ENCODE measurements at places on chromosomes 12 and 14.

GRCh38 chr14:101191721-101192660 lies 288.5 kb upstream of the RTL1 start:
- peak; percentile 52 for DNase-seq
- peaks cover 4% of the 10 kb centered on the region for H3K27me3 ChIP-seq
- H3K4me3 ChIP-seq: no peak overlapping the region
- H3K36me3 ChIP-seq: no peaks in the 10 kb centered on the region

- peak overlapping the region; percentile 88 for H3K27ac ChIP-seq
- peaks cover 68% of the 10 kb centered on the region for H3K4me1 ChIP-seq
- no peak for DNase-seq
- peak overlapping the region; percentile 69 for H3K4me3 ChIP-seq
- H3K36me3 ChIP-seq: peaks cover 9% of the 10 kb centered on the region
These were observed 53.6 kb upstream of the SRSF5 start for GRCh38 chr14:69713209-69713781.

- H3K36me3 ChIP-seq: peaks cover 3% of the 10 kb centered on the region
- H3K4me3 ChIP-seq: no peak overlapping the region
- DNase-seq: peak; percentile 51
These were observed 92.2 kb downstream of the PIWIL1 start for GRCh38 chr12:130429656-130430505.

- no peaks in the 10 kb centered on the region for H3K36me3 ChIP-seq
- H3K4me1 ChIP-seq: no peaks in the 10 kb centered on the region
- no peak overlapping the region for H3K4me3 ChIP-seq
- peaks cover 12% of the 10 kb centered on the region for H3K27me3 ChIP-seq
These were observed 400.0 kb downstream of the TMEM132D start for GRCh38 chr12:129503802-129504201.

DNA sequence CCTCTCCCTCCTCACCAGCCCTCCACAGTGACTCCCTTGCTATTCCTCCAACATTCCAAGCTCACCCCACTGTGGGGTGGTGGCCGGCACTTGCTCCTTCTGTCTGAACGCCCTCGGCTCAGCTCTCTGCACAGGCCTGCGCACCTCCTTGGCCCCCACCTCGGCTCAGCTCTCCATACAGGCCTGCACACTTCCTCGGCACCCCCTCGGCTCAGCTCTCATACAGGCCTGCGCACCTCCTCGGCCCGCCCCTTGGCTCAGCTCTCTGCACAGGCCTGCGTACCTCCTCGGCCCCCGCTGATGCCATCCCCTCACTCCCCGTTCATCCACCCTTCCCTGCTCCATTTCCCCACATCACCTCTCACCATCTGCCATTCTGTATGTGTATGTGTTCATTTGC lies 332.7 kb upstream of the FKBP4 start:
- no peaks in the 10 kb centered on the region for H3K4me1 ChIP-seq
- H3K27me3 ChIP-seq: peaks cover 16% of the 10 kb centered on the region
- no peak for DNase-seq
- H3K27ac ChIP-seq: no peak overlapping the region

GRCh38 chr12:30877105-30877875 lies 49.3 kb upstream of the TSPAN11 start:
- peaks cover 20% of the 10 kb centered on the region for H3K4me1 ChIP-seq
- H3K36me3 ChIP-seq: no peaks in the 10 kb centered on the region
- peaks cover 27% of the 10 kb centered on the region for H3K27me3 ChIP-seq
- no peak for DNase-seq
- H3K27ac ChIP-seq: peak overlapping the region; percentile 3
- no peak overlapping the region for H3K4me3 ChIP-seq

DNA sequence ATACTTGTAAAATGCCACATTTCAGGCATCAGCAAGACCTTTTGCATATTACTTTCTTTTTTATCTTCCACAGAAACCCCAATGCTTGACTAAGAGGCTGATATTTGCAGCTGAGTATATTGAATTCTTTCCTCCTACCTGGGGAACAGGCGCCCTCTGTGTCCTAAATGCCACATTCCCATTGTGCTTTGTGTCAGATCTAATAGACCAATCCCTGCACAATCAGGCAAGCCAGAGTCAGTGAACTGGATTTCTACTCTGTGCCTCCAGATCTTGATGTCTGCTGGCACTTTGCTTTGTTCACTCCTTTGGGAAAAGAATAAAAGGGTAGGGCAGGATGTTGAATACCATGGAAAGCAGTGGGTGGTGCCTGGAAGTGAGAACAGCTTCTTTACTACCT lies 22.4 kb upstream of the TAS2R42 start:
- no peak overlapping the region for H3K4me3 ChIP-seq
- DNase-seq: no peak
- no peaks in the 10 kb centered on the region for H3K36me3 ChIP-seq
- no peaks in the 10 kb centered on the region for H3K27me3 ChIP-seq

- no peak for DNase-seq
- H3K4me3 ChIP-seq: no peak overlapping the region
These were observed 59.2 kb downstream of the TRIM9 start for GRCh38 chr14:51035611-51036192.

- peaks cover 11% of the 10 kb centered on the region for H3K36me3 ChIP-seq
- no peaks in the 10 kb centered on the region for H3K27me3 ChIP-seq
- no peak overlapping the region for H3K4me3 ChIP-seq
- H3K4me1 ChIP-seq: no peaks in the 10 kb centered on the region
These were observed 28.4 kb upstream of the CDKL1 start for GRCh38 chr14:50425105-50425504.

DNA sequence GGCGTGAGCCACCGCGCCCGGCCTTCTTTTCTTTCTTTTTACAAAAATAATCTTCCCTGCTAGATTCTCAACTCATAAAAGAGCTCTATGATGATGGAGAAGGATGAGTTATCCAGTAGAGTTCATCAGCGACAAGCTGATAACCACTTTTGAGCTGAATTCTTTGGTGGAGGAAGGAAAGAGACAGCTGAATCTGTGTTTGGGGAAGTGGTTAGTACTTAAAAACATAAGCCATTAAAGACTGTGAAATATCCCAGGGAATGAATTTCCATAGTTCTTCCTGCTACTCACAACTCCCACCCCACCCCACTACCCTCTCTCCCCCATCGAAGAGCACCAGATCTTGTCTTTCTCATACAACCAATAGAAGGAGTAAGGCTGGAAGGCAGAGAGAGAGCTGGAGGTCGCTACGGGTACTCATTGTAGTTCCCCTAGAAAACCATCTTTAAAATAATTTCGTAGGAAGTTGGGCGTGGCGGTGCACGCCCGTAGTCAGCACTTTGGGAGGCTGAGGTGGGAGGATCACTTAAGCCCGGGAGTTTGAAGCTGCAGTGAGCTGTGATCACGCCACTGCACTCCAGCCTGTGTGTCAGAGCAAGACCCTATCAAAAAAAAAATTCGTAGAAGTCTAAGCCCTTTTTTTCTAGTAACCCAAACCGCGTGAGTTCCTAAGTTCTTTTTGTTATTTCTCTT lies 647 bp upstream of the ESPL1 start:
- H3K27ac ChIP-seq: peak overlapping the region; percentile 95
- H3K36me3 ChIP-seq: peaks cover 9% of the 10 kb centered on the region
- H3K27me3 ChIP-seq: no peaks in the 10 kb centered on the region
- H3K4me3 ChIP-seq: peak overlapping the region; percentile 100
- H3K4me1 ChIP-seq: peaks cover 35% of the 10 kb centered on the region
